ENCODE measurements at places on chromosomes 7 and 10. TPM values are rescaled to one million over a fixed set of nuclear protein-coding genes. Genes with fewer than 3 reads are reported as not detected.

Gene GPR85
- total RNA-seq: 3.4 TPM

Gene PLAC9
- 3.7 TPM for total RNA-seq

Gene STK31
- total RNA-seq: not detected

GRCh38 chr10:103593022-103593570 is 99.6 kb downstream of the NEURL1 start:
- peaks cover 4% of the 10 kb centered on the region for H3K36me3 ChIP-seq
- no peak overlapping the region for H3K27ac ChIP-seq
- DNase-seq: no peak
- peaks cover 24% of the 10 kb centered on the region for H3K27me3 ChIP-seq
- no peak overlapping the region for H3K4me3 ChIP-seq

DNA sequence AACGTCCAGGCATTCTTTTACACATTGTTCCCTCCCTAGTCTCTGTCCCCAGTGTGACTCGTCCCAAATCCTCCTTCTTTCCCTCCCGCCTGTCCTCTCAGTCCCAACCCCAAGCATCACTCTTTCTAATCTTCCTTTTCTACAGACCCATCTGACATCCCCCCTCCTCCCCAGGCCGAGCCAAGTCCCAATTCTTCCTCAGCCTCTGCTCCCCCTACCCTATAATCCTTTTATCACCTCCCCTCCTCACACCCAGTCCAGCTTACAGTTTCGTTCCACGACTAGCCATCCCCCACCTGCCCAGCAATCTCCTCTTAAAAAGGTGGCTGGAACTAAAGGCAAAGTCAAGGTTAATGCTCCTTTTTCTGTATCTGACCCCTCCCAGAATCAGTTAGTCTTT is 95.1 kb downstream of the MACC1 start:
- DNase-seq: no peak
- H3K4me1 ChIP-seq: no peaks in the 10 kb centered on the region
- no peak overlapping the region for H3K27ac ChIP-seq
- H3K4me3 ChIP-seq: no peak overlapping the region

DNA sequence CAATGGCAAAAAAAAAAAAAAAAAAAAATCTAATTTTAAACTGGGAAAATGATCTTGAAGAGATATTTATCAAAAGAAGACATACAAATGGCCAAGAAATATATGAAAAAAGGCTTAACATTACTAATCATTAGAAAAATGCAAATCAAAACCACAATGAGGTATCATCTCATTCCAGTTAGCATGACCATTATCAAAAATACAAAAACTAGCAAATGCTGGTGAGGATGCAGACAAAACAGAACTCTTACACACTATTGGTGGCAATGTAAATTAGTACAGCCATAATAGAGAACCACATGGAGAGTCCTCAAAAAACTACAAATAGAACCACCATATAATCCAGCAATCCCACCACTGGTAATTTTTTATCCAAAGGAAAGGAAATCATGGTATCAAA is 489.6 kb downstream of the TNS3 start:
- no peaks in the 10 kb centered on the region for H3K27me3 ChIP-seq
- no peak for DNase-seq
- no peaks in the 10 kb centered on the region for H3K36me3 ChIP-seq
- H3K4me3 ChIP-seq: no peak overlapping the region
- no peak overlapping the region for H3K27ac ChIP-seq
- peaks cover 65% of the 10 kb centered on the region for H3K4me1 ChIP-seq

DNA sequence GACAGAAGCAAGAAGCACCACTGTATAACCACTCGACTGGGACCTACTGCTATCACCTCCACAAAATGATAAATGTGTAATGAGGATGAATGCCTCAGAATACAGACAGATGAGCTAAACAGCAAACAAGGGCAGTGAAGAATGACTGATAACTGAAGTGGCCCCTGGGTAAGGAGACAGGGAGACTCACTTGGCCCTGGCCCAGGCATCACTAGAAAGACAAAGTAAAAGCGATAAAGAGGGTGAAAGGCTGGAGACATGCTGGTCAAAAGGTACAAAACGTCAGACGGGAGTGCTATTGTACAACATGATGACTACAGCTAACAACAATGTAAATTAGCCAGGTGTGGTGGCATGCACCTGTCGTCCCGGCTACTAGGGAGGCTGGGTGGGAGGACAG is 27.8 kb upstream of the APBB1IP start:
- no peak overlapping the region for H3K4me3 ChIP-seq
- DNase-seq: no peak
- no peak overlapping the region for H3K27ac ChIP-seq
- H3K36me3 ChIP-seq: no peaks in the 10 kb centered on the region
- H3K4me1 ChIP-seq: peaks cover 17% of the 10 kb centered on the region

- H3K4me3 ChIP-seq: no peak overlapping the region
- DNase-seq: peak; percentile 24
- peaks cover 4% of the 10 kb centered on the region for H3K27me3 ChIP-seq
Measured at GRCh38 chr7:47444376-47445098, 137.4 kb downstream of the TNS3 start.

GRCh38 chr7:133796782-133797745 is 330.1 kb upstream of the LRGUK start:
- peaks cover 31% of the 10 kb centered on the region for H3K4me1 ChIP-seq
- H3K4me3 ChIP-seq: peak overlapping the region; percentile 13
- H3K27me3 ChIP-seq: no peaks in the 10 kb centered on the region
- DNase-seq: no peak
- H3K36me3 ChIP-seq: no peaks in the 10 kb centered on the region

- no peak for DNase-seq
- peaks cover 78% of the 10 kb centered on the region for H3K4me1 ChIP-seq
- H3K4me3 ChIP-seq: no peak overlapping the region
Measured at GRCh38 chr10:48536916-48537890, 67.7 kb downstream of the ARHGAP22 start.

- no peaks in the 10 kb centered on the region for H3K4me1 ChIP-seq
- DNase-seq: no peak
- peaks cover 3% of the 10 kb centered on the region for H3K27me3 ChIP-seq
- H3K4me3 ChIP-seq: no peak overlapping the region
- H3K36me3 ChIP-seq: no peaks in the 10 kb centered on the region
Measured at GRCh38 chr10:132357286-132358058, 25.5 kb downstream of the LRRC27 start.

DNA sequence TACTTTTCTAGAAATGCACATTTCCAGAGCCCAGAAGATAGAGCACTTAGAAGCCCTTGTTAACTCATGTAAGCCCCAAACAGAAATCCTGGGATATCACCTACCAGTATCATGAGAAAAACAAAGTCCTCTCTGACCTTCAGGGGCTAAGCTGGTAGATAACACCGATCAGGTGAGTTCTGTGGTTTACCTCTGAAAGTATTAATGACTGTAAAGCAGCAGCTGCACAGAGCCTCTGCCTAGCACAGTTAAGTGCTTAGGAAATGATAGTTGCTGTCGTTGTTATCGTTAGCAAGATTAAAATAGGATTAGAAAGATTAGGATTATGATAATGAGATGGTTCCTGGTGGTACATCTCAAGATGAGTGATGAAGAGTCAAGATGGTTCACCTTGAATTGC is 64.9 kb downstream of the PLXNA4 start:
- H3K36me3 ChIP-seq: no peaks in the 10 kb centered on the region
- H3K27ac ChIP-seq: no peak overlapping the region
- no peak for DNase-seq
- peaks cover 19% of the 10 kb centered on the region for H3K27me3 ChIP-seq

- peaks cover 40% of the 10 kb centered on the region for H3K4me1 ChIP-seq
- peak within 1 kb of the TSS; percentile 28 for H3K27ac ChIP-seq
- peak within 1 kb of the TSS; percentile 83 for H3K4me3 ChIP-seq
- no peaks in the 10 kb centered on the region for H3K27me3 ChIP-seq
Measured at GRCh38 chr7:81769891-81770727, at the start of gene HGF. HGF (minus strand) TSS chr7:81770047; CDS start chr7:81769971, 76 bp downstream.

- H3K27ac ChIP-seq: no peak overlapping the region
- H3K4me1 ChIP-seq: no peaks in the 10 kb centered on the region
- DNase-seq: no peak
- H3K36me3 ChIP-seq: no peaks in the 10 kb centered on the region
- H3K27me3 ChIP-seq: peaks cover 3% of the 10 kb centered on the region
Measured at GRCh38 chr7:150860978-150861295, 8.6 kb downstream of the AOC1 start.

DNA sequence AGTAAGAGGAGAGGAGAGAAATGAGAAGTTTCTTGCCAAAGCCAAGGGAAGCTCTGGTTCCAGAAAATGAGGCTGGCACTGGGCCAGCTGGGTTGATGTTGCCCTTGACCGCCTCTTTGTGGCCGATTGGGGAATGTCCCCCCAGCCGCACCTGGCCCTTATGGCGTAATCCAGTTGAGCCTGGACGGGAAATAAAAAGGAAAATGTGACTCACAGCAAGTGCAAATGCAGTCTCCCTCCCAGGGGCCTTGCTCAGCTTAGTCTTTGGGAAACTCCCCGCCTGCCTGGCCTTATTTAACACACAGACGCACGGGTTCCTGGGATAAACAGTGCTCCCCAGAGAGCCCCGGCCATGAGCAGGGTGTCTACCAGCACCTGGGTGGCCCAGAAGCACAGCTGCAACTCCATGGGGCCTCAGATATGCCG is 174.8 kb downstream of the KIAA1217 start:
- peaks cover under 1% of the 10 kb centered on the region for H3K27me3 ChIP-seq
- no peak overlapping the region for H3K27ac ChIP-seq
- peak; percentile 75 for DNase-seq
- H3K4me3 ChIP-seq: no peak overlapping the region

- no peak overlapping the region for H3K27ac ChIP-seq
- peaks cover 2% of the 10 kb centered on the region for H3K27me3 ChIP-seq
- DNase-seq: no peak
Measured at GRCh38 chr7:193481-194251, 1.3 kb downstream of the FAM20C start.

Data from HFFc6 (cell line).